ENCODE measurements at places on chromosomes 7 and 10.

DNA sequence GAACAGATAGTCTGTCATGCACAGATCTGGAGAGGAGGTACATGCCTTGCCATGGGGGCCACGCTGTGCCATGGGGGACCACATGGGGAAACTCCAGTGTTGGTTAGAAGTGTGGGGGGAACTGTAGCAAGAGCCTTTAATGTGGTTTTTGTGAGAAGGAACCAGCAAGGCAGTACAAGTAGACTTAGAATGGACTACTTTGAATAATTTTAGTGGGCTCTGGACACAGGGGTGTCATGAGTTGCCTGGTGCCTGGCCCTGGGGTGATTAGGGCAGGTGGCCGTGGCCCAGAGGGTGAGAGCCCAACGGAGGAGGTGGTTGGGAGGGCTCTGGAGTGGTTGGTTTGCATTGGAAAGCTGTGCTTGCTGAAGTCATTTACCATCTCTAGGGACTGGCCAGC is 77.2 kb downstream of the CXCL12 start:
- no peak for DNase-seq

DNA sequence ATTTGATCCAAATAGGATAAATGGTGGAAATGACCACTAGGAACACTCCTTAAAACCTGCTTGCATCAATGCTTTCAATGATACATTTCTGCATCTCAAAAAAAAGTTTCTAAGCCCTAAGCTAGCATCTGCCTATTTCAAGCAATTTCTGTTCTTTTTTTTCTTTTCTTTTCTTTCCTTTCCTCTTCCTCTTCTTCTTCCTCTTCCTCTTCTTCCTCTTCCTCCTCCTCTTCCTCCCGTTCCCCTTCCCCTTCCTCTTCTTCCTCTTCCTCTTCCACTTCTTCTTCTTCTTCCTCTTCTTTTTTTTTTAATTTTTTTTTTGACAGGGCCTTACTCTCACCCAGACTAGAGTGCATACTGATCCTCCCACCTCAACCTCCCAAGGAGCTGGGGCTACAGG is 15.4 kb downstream of the RBM20 start:
- DNase-seq = no peak

DNA sequence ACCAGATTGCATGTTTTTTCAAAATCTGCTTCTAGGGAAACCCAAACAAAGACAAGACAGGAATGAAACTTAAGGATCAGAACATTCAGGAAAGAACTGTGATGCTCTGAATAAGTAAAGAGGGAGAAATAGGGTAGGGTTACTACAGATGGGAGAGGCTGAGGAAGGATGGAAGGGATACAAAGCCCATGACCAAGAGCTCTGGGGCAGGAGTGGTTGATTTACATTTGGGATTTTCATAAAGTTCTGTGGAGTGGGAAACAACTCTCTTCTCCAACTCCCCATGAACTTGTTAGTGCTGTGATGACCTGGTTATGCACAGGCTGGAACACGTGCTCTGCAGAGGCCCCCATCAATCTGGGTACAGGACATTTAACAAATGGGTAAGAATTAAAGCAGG is 216.0 kb upstream of the KLF14 start:
- no peak for DNase-seq

DNA sequence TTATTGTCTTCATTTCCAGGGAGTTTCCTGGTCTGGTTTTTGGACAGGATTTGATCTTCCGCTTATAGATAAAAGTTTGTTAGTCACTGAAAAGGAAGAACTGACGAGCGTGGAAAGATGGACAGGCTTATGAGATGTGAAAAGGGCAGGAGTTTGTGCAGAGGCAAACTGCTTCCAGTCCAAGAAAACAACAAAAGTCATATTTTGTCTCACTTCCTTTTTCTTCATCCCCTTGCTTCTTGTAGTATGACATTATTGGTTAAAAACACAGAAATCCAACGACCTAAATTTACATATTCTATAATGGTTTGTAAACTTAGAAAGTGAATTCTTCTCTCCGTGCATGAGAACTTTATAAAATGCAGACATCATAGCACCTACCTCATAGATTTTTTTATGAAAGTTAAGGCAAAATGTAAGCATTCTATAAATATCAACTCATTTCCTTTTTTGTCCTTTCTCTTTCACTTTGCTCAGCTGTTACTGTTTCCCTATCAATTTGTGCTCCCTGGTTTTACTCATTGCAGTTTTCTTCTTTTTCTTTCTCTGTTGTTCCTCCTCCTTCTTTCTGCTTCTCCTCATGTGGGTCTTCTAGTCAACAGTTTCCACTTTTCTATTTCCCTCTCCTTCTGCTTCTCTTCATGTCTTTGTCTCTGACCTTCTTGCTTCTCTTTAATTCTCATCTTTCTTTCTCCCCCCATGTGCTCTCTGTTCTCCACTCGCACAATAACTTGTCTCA is 370.2 kb downstream of the ARL4A start:
- DNase-seq = no peak
